Mesenteric fat pad (tissue), 1 donor: ENCODE measurements at places on chromosomes 7 and 10. TPM values are rescaled to one million over a fixed set of nuclear protein-coding genes. Genes with fewer than 3 reads are reported as not detected.

DNA sequence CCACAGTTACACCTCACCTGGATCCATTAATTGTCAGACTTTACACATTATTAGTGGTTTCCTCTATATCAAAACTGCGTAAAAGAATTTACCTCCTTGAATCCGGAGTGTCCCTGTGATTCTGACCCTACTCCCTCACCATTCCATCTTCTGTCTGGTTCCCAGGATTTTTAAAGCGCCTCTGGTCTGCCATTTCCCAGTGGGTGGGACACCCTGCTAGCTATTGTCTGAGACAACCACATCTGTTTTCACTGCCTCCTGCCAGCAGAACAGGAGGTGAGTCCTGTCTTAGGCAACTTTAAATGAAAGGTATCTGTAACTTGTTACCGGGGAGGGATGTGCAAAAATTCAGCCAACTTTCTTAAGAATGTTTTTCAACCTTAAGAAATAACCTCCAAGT lies 2.3 kb downstream of the MACROH2A2 start:
- no peak for DNase-seq

- DNase-seq: no peak
These were observed 136.1 kb downstream of the ICA1 start for GRCh38 chr7:8125680-8126444.

GRCh38 chr7:2037808-2038522 lies 194.8 kb downstream of the MAD1L1 start:
- peak; percentile 65 for DNase-seq

DNA sequence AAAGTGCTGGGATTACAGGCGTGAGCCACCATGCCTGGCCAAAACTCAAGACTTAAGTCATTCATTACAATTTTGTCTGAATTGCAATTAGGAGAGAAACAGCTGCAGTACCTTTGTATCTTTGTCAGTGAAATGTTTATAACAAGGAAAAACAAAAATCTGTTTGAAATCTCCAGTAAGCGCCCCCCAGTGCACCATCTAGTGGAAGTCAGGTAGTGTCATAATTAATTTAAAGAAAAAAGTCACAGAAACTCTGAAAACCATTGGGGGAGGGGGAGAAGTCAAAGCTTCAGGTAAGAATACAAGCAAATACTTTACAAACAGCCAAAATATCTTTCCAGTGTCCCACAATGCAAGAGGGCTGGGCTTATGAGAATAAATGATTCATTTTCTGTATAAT lies 2.8 kb downstream of the MPP7 start:
- no peak for DNase-seq

- DNase-seq: no peak
These were observed 69.3 kb downstream of the AP3M1 start for GRCh38 chr10:74081192-74081803.

ATP5MK gene
- total RNA-seq: 348 TPM

GRCh38 chr7:138565071-138565450 lies 105.0 kb downstream of the TRIM24 start:
- no peak for DNase-seq

OR2A1 gene
- total RNA-seq: 0.16 TPM

NACAD gene
- total RNA-seq: 6.2 TPM

- DNase-seq: no peak
These were observed 67.6 kb upstream of the CAV2 start for GRCh38 chr7:116431787-116432526.

DNA sequence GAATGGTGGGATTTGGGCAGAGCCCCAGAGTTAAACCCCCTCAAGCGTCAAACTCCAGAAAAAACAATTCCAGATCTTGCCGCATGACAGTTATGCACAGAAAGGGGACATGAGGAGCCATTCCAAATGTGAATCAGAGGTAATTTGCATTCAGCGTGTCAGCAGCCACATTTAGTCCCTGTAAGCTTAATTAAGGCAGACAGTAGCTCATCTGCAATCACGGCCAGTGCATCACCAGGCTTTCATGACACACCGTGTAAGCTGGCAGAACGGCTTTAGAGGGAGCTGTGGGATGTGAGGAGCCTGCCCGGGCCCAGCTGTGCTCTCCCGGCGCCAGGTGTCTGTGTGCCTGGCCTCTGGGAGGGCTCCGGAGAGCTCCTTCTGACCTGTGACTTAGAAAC lies 18.7 kb upstream of the PRKAG2 start:
- no peak for DNase-seq

DNA sequence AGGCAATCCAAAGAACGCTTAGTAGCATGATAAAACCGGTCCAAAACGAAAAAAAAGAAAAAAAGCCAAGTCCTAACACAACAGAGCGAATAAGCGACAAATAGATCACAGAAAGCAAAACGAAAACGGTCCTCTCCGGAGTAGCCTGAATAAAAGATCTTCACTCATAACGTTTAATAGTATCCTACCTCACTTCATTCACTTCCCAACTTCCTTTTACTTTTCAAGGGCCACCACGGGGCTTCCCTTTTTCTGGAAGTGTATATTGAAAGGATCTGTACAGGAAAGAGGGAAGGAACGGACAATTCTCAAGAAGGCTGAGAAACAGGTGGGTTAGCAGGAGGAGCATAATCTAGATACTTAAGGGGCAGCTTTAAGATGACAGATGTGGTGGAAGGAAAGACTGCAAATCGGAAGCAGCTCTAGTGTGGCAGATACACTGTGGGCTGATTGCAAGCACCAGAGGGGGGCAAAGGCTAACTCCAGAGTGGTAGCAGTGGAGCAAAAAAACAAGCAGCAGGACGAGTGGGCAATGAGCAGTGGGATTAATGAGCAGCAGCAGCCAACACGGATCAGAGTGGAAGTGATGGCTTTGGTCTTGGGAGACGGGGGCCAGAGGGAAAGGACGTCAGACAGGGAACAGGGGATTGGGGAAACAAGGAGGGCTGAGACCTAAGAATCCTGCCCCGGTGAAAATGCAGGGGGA lies 866 bp downstream of the CNOT4 start:
- DNase-seq: no peak

DNA sequence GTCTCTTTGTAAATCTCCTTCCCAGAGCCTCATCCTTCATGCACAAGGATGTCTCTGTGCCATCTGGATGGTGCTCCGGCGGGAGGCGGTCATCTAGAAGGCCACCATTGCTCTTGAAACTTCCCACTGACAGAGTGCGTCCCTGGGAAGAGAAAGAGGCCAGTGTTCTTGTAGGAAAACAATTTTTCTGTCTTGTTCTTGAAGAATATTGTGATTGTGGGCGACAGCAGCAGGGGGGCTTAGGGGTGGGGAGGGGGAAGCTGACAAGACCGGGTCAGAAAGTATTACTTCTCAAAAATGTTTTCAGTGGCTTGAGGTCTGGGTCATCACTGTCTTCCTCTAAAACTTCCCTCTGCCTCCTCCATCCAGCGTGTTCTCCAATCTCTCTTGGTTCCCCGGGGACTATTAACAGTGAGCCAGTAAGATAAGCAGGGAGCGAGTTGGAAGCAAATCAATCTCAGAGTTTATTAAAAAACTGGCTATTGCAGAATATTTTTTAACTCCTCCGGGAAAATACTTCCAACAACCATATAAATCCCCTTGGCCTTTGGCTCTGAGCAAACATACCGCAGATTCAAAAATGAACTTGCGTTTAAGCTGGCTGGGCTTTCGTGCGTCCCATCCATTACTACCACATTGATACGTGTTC lies 597.8 kb upstream of the MGMT start:
- no peak for DNase-seq

DNA sequence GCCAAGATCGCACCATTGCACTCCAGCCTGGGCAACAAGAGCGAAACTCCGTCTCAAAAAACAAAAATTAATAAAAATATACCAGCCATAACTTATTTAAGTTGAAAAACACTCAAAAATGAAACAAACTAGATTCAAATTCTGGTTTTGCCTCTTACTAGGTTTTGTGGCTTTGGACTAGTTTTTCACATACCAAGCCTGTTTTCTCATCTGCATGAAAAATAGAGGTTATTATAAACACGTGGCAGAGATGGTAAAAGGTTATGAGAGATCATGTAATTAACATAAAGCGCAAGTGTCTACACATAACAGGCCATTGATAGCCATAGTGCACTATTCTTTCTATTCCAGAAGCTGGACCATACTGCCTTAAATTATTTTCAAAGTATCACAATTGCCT lies 35.5 kb upstream of the CABCOCO1 start:
- DNase-seq: no peak

DNA sequence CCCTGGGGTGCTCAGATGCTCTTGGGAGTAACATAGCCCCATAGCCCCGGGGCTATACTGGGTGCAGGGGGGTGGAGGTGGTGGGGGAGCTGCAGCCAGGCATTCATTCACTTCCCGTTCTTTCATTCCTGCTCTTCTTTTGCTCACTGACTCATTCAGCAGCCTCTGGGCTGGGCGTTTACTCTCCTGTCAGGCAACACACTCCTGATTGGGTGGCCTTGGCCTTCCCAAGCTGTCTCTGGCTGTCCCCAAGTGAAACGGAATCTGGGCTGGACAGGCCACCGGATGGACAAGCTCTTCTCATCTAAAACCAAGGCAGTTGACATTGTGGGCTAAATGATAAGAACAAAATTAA lies 34.6 kb downstream of the CHST3 start:
- no peak for DNase-seq

DNA sequence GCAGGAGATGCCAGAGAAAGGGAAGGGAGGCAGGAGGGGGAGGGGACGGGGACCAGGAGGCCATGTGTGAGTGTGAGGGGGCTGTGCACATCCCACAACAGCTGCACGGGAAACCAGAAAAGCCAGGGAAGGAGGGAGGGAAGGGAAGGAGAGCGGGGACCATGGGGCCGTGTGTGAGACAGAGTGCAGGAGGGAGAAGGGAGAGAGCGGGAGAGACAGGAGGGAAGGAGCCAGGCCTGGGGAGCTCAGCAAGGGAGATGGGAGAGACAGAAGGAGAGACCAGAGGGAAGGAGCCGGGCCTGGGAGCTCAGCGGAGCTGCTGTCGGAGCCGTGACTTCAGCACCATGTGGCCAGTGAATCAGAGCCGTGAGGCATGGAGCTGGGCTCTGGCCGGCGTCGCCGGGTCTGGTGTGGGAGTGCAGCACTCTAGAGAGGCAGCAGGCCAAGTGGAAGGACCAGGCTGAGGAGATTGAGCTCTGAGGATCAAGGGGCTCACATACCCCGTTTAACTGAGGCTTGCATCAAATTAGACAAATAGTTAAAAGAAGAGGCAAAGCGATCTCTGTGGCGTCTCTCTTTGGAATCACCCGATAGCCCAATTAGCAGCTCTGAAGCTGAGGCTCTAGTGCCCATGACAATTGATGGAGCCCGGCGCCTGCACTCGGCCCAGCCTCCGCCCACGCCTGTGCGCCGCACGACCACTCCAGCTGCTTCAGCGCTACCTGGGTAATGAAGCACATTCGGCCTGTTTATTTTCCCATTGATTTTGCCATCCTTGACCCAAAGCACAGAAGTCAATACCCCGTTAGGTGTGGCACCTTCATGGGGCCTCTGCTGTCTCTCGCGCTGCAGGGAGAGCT lies 150.4 kb downstream of the MAD1L1 start:
- no peak for DNase-seq

DNA sequence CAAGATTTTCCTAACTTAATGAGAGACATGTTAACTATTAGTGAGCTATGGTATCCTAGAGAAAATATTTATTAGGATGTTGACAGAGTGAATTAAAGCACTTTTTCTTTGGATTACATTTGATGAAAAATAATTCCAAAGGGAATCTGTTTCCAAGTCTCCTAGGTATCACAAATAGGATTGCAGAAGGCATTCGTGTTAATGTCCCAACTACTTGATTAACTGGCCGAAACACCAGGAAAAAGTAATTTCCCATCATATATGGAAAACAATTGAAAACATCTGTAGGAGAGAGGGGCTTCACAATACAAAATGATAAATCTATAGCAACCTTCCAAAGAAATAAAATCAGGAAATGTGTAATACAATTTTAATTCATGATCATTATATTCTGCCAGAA lies 406.7 kb downstream of the PARD3 start:
- no peak for DNase-seq

CCDC172 gene
- total RNA-seq: not detected

DYDC2 gene
- not detected for total RNA-seq

GRCh38 chr7:77537136-77537777 lies at the start of gene PTPN12:
Gene PTPN12, plus strand, starts transcription at chr7:77537295. Its CDS starts 252 bp downstream, at chr7:77537547.
- peak; percentile 93 for DNase-seq

DNA sequence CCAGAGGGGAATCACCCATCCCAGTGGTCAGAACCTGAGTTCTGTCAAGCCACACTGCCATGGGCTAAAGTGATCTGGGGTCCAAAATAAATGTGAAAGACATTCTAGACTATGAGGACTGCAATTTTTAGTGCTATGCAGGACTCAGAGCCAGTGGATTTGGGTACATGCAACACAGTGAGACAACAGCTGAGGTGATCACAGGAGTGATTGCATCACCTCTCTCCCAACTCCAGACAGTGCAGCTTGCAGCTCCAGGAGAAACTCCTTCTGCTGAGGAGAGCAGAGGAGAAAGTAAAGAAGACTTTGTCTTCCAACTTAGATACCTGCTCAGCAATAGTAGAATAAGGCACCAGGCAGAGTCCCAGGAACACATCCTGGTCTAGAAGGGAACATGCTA lies 682.0 kb upstream of the POT1 start:
- no peak for DNase-seq

GRCh38 chr10:92530421-92530820 lies 43.5 kb downstream of the IDE start:
- DNase-seq: no peak

ELAPOR2 gene
- 22.0 TPM for total RNA-seq

DNA sequence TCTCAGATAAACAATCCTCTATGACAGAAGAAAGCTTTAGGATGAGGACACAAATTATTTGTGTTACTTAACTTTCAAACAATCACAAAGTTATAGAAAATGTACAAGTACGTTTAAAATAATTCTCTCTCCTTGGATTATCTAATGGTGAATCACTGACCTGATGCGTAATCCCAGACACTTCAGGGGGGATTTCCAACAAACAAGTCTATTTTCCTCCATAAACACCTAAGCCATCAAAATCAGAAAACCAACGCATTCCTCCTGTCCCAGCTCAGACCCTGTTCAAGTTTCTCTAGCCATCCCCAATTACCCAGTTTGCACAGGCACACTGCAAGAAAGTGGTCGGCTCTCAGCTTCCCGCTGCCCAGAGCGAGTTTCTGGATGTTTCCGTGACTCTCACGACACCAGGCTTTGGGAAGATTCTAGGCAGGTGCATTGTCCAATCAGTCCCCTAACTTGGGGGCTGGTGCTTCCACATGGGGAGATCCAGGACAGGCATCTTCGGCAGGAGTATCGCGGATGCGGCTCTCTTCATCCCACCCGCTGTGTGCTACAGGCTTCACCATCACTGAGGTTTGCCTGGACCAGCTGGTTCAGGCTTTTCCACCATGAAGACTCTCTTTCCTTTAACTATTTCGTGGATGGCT lies 200.0 kb downstream of the ZMYND11 start:
- peak; percentile 59 for DNase-seq

- no peak for DNase-seq
These were observed 58.8 kb upstream of the FHIP2A start for GRCh38 chr10:114762811-114763210.

CDH23 gene
- total RNA-seq: 9.7 TPM
